ENCODE measurements at places on chromosomes 7 and 10.

DNA sequence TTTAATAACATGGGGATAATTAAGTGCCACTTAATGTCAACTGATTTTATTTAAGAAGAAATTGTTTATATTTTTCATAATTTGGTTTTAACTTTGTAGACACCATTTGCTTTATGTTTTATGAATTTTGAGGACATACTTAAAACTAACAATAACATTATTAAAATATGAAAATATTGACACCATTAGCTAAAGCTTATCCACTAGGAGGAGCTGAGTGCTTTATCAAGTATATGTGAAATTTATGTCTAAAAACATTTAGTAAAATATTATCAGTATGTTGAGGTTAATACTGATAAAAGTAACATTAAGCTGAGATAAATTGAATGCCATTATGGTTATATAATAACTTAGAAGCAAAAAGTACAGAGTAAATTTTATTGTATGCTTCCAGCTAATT lies 622.1 kb downstream of the ARL4A start:
- DNase-seq: no peak

DNA sequence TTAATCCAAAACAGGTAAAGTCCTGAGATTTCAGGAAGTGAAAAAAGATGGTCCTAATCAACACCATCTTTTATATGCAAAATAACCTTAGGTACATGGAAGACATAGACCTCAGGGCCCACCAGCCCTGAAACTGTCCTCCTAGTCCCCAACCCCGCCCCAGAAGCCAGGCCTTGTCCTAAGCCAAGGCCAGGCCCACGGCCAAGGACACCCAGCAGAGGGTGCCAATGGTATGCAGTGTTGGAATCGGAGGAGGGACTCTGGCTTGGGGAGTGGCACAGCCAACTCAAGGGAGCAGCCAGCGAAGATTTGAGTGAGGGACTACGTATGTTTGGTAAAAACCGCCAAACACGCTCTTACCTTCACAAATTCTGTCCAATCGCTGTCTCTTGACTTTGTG lies 96.7 kb downstream of the ZRANB1 start:
- no peak for DNase-seq

DNA sequence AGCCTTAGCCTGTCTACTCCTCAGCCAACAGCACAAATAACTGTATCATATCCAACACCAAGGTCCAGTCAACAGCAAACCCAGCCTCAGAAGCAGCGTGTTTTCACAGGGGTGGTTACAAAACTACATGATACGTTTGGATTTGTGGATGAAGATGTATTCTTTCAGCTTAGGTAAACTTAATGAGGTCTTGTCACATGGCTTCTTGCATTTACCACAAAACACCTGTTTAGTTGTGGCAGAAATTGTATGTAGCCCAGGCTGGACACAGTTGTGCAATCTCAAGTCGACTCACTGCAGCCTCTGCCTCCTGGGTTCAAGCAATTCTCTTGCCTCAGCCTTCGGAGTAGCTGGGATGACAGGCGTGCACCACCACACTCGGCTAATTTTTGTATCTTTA lies 21.4 kb downstream of the CCAR1 start:
- DNase-seq: no peak

- DNase-seq: no peak
These were observed 263.2 kb downstream of the DGKB start for GRCh38 chr7:14639329-14639728.

DNA sequence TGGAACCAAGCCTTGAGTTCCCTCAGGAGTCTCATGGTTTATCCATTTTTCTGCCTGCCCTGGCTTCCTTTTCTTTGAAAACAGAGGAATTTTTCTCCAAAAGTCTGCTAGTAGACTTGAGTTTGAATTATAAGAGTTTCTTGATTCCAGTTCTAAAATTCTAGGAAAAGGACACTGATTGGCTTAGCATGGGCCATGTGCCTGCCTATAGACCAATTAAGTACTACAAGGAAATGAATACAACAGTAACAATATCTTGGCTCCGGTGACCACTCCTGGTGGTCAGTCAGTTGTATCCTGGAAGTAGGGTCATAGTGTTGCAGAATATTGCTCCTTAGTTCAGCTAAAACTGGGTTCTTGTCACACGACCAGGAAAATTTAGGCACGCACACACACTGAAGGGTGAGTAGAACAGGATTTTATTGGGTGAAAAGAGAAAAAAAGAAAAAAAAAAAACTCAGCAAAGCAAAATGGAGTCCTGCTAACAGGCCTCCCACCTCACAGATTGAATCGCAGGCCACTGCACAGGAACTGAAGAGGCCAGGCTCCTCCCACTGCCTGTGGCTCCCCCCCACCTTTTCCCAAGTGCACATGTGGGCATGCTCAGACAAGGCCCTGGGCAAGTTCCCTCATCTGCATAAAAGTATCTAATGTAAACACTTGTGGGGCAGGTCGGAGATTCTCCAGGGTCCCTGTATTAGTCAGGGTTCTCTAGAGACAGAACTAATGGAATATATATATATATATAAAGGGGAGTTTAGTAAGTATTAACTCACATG lies 155.1 kb downstream of the LYZL1 start:
- DNase-seq: no peak

GRCh38 chr10:51716981-51717380 lies 17.6 kb upstream of the CSTF2T start:
- no peak for DNase-seq

- DNase-seq: no peak
These were observed 441.5 kb upstream of the ETV1 start for GRCh38 chr7:14430926-14431325.

DNA sequence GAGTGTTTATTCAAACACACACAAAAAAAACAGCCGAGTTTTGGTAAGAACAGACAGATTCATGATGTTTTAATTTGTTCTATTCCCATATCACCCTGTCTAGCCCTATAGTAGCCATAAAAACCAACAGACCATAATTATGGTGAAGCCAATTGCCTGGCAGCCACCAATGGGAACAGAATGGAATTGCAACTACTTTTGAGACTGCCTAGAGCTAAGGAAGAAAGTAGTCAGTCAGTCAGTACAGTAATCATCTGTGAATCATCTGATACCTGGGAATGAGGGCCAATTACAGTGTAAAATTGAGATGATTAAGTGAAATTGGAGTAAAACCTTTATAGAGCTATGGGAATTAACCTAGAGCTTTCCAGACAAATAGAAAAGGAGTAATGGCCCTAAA lies 952.7 kb upstream of the KCND2 start:
- no peak for DNase-seq

GRCh38 chr10:78727728-78728127 lies 341.0 kb upstream of the ZMIZ1 start:
- no peak for DNase-seq

DNA sequence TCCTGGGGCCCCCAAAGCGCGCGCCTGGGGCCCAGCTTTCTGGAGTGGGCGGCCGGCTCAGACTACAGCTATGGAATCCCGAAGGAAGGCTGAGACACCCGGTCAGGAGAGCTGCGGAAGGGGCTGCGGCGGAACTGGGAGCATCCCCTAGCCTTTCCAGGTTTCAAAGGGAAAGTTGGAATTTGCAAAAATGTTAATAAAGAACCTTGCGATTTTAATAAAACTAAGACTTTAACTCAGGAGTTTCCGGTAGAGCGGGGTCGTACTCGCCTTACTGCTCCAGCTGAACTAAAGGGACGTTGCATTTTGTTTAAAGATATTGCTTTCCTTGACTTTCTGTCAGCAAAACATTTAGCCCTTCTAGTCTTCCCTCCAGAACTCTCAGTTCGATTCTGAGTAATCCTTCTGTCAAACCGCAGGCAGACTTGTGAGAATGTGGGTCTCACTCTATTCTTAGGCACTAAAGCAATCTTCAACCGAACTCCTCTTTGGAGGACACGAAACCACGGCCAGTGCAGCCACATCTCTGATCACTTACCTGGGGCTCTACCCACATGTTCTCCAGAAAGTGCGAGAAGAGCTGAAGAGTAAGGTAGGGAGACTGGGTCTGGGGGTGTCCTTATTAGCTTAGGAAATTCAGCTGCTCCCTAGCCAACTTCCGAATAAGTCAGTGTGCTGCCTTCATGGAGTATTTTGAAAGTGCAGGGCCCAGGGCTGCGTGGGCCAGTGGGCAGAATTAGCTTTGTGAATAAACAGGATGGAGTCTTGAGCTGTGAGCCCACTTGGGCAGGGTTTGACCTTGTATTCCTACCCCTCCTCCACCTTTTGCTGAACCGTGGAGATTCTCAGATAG lies 1.9 kb downstream of the CYP26A1 start:
- no peak for DNase-seq

DNA sequence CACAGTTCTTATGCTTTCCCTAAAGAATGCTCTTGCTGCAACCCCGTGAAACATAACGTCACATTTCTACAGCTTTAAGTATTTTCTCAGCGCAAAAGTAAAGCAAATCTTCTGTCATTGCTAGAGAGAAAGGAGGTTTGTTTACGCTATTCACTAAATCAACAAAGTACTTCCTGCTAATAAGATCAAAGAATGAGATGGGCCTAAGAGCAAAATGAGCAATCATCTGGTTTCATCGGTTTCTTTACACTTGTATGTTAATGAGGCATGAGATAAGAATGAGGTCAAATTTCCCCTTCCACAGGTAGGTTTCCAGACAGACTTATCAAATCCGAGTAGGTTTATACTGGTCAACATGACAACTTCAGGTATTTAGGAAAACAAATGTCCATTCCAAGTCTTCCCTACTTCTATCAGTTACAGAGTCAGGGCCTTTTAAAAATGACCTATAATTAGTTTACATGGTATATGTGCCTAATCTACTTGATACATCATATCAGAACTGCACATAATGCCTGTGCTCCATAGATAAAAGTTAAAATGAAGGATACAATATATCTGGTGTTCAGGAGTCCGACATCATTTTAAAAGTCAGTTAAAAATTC lies 8.4 kb downstream of the USP6NL start:
- no peak for DNase-seq

- DNase-seq: no peak
These were observed 262.8 kb upstream of the SHH start for GRCh38 chr7:156074982-156075615.

DNA sequence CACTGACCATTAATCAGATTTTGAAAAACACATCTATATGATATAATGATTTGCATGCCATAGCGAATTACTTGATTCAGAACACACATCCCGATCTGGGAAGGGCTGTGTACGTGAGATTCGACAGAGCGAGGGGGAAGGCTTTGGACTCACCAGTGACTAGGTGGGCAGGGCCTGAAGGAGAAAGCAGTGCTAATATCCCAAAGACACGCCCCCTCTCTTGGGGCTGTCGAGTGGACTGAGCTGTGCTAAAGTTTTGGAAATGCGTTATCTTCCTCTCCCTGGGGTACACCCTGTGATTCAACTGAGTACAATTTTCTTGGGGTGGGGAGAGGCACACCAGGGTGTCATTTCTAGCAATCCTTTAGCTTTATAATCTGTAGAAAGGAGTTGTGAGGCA lies 1.8 kb downstream of the LRRC17 start:
- no peak for DNase-seq

DNA sequence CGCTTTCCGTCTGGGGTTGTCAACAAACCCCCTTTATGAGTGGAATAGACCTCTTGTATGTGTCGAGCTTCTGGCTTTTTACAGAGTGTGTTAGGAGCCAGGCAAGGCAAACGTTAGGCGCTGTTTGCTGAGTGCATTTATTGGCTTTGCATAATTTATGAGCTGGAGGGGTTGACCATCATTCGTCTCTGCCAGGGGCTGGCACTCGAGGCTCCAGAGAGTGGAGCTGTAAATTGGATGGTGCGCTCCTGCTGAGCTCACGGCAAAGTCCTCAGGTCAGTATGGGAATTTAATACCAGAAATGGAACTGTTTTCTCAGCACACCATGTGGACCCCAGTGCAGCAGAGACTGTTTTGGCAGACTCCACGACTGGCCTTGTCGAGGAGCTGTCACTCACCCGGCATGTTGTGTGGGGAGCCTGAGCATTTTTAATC lies 699.4 kb upstream of the GALNT17 start:
- DNase-seq: no peak

GRCh38 chr10:64813391-64813790 lies 1292.2 kb downstream of the REEP3 start:
- no peak for DNase-seq

- no peak for DNase-seq
These were observed 476.2 kb upstream of the GALNT17 start for GRCh38 chr7:70655694-70656093.

Measured in CD4-positive, alpha-beta T cell treated with Interleukin-6 at 100 ng/mL for 8 hours (primary cell).